Activated T-cell treated with anti-CD3 and anti-CD28 coated beads for 48 hours (primary cell): ENCODE measurements at places on chromosomes 16 and 17.

DNA sequence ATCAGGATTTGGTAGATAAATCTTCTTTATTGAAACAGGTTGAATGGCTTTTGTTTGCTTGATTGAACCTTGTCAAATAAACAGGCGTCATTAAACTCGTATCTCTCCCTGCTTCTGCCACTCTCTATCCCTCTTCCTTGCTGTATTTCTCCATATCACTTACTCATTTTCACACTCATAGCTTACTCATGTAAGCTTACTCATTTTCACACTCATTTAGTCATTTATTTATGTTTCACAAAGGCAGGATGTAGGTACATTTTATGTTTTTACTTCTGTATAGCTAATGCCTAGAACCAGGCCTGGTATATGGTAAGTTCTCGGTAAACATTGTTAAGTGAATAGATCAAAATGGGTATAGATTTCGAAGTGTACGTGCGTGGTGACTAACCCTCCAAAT lies 450.0 kb downstream of the PMP22 start:
- no peak for DNase-seq

GRCh38 chr16:85286951-85287814 lies 174.9 kb upstream of the CIBAR2 start:
- DNase-seq, result no peak

DNA sequence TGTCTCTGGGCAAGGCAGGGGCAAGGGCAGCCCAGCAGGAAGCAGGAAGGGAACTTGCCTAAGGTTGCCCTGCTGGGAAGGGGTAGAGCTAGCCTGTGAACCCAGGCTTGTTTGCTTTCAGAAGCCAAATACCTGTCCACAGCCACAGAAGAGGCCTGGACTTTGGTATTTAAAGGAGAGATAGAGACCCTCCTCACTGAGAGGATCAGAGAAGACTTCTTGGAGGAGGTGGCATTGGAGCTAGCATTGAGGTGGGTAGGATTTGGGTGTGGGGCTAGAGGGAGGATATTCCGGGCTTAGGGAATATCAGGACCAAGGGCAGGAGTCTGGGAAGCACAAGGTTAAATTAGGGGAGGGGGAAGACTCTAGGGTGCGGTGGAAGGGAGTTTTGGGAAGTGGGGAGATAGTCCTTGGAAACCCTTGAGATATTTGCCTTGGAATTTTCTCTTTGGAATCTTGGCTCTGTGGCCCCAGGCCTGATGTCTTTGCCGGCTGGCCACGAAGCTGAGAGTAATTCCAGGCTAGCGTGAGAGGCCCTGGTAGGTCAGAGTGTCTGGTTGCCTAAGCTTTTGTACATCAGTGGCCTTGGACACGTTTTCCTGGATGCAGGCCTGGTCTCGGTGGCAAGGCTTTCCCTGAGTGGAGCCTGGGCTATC lies 13.1 kb upstream of the ETV4 start:
- DNase-seq, result no peak

GRCh38 chr16:74652249-74652648 lies 14.4 kb downstream of the RFWD3 start:
- no peak for DNase-seq

- no peak for DNase-seq
Measured at GRCh38 chr17:9363440-9364350, 211.9 kb downstream of the STX8 start.

DNA sequence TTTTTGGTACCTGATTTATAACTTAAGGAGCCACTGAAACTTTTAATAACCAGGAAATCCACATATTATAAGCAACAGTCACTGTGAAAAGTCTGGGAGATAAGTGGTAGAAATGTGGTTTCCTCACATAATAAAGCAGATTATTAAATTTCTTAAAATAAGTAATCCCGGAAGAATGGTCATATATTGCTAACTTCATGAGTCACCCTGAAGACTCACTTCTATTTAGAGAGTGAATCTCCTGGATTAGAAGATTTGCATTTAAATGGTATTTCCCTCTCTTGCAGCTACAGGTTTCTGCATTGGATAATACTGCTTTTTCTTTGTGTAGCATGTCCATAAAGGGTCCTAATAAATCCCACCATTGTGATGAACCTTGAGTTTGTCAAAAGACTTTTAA lies 1286.8 kb upstream of the CDH8 start:
- no peak for DNase-seq

DNA sequence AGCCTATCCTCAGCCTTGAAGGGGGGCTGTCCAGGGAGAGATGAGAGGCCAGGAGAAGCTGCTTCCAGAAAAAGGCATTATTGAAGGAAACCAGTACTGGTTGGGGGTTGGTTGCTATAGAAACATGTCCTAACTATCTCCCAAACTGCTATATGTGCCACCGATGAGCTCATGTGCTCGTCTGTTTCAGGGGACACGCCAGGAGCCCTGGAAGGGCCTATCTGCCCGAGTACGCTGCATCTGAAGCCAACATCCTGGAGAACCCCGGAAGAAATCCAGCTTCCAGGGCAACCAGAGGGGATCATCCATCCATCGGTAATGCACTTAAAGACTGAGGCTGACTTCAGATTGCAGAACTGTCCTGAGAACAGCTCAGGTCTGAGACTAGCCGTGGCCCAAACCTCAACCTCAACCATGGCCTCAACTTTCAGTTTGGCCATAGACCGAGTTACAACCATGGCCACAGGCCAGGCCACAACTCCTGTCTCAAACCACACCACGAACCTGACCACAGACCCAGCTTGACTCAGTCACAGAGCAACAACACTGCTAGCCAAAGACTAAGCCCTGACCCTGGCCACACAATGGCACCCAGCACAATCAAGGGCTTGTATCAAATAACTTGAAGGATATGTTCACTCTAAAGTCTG lies 10.2 kb downstream of the PITPNM3 start:
- DNase-seq, result no peak
